ENCODE measurements at places on chromosomes 4 and X.

- no peak for DNase-seq
Measured at GRCh38 chrX:149346306-149346705, 158.8 kb downstream of the IDS start.

GRCh38 chr4:67580577-67580976 lies 22.1 kb downstream of the STAP1 start:
- no peak for DNase-seq

DNA sequence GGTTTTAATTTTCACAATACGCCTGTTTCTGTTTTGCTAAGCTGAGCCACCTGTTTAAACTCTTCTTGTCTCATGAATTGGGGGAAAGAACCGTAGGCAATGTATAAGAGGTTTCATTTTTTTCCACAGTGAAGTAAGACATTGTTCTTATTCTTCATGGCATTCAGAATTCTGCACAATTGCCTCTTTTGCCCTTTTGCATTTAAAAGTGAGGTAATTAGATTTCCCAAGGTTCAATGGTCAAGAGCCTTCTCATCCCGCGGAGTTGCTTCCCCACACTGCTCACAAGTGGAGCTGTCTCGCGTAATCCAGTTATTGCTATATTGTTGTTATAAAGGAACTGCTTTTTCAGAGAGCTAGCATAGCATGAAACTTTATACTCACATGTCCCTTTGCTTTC lies 90.9 kb upstream of the SPRY1 start:
- no peak for DNase-seq

DNA sequence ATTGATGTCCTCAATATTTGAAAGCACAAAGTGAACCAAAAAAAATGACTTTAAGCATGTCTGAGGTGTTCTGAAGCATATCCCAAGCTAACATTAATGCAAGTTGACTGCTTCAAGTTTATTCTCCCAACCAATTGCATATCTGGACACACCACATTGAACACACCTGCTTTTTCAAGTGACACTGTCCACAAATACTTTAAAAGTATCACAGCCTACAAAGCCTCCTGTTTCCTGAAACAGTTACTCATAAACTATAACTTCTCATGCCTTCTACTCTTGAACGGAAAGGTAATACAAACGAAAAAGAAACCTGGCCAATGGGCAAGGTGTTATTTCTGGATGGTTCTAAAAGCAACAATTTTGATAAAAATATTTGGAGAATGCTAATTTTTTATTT lies 1.1 kb downstream of the CDKL2 start:
- DNase-seq: no peak

GRCh38 chr4:5632571-5632970 lies 75.8 kb downstream of the EVC2 start:
- DNase-seq: no peak

DNA sequence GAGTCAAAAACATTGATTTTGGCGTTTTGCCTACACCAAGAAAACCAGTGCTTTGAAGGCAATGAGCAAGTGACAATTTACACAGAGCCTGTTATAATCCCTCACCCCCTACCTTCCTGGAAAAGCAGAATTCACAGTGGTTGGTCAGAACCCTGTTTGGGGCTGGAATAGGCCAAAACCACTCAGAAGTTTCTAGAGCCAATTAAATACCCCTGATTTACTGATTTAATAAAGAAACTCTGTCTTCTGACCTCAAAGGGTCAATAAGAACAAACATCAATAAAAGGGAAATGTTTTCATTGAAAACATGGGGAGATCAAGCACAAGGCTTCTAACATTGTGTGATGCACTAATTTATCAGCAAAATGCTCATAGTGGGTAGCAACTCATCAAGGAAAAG lies 116.3 kb downstream of the UNC5C start:
- no peak for DNase-seq

GRCh38 chrX:29691044-29691443 lies 524.3 kb upstream of the MAGEB2 start:
- no peak for DNase-seq

GRCh38 chrX:114787061-114787460 lies 203.2 kb downstream of the HTR2C start:
- DNase-seq: no peak

- DNase-seq: no peak
Measured at GRCh38 chr4:151882072-151882803, 121.4 kb upstream of the GATB start.

- DNase-seq: no peak
Measured at GRCh38 chr4:88738180-88738579, 40.6 kb upstream of the NAP1L5 start.

DNA sequence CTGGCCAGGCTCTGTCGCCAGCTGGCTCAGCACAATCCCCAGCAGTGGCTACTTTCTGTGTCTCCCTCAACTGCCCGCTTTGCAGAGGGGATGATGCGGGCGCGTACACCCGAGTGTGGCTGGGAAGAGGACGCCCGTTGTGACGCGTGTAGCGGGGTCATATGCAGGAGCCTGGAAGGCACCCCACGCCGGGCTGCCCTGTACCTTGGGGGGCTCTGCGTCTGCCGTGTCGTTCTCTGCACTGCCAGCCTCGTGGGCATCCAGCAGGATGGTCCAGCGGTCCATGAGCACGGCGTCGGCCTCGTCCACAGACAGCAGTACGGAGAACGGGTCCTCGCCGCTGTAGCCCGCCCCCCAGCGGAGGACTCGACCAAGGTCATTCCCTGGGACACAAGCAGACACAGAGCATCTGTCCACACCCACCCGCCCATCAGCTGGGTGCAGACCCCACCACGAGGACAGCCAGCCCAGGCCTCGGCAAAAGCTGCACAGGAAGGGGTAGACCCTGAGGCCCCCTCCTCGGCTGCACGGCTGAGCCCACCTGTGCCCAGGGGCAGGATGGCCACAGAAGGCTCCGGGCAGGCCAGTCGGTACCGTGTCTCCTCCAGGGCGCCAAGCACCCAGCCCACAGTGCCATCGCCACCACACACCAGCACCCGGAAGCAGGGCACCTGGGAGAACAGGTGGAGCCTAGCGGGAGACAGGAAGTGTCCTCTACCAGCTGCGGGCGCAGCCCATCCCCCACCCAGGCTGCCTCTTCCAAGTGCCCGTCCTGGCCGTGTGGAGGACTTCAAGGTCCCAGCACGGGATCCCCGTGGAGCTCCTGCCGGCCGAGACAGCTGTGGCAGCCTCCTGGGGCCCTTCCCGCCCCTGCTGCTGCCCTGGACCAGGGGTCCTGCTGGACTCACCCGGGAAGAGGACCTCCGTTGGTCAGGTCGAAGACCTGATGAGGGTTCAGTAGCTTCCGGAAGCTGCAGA lies 10.8 kb downstream of the DGKQ start:
- no peak for DNase-seq

Data from Karpas-422 (cell line).